LNCaP clone FGC (cell line): ENCODE measurements at places on chromosomes 12 and 14.
A peak's percentile ranks its signal among the peaks of the same experiment; 100 is the strongest.

DNA sequence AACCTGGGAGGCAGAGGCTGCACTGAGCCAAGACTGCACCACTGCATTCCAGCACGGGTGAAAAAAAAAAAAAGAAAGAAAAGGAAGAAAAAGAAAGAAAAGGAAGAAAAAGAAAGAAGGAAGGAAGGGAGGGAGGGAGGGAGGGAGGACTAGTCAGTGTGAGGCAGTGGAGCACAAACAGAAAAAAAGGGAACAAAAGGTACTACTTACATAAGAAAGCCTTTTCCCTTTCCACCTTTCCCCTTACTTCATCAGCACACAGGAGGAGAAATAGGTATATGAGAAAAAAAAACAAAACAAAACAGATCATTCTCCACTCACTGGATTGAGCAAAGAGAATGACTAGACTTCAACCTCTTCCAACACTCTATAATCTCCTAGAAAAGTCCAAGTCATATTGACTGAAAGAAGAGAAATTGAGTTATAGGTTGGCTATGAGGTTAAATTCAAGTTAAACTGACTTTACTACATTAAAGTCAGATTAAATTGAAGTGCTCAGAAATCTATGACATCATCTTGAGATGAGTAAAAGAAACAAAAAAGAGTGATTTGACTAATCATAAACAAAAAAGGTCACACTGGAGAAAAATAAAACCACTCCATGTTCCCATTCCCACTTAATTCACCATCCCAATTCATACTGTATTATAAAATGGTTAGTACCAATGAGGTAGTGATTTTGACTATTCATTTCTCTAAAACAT, 43.6 kb downstream of the NOVA1 start:
- DNase-seq = no peak

GRCh38 chr14:50232276-50232642, 881 bp upstream of the SOS2 start:
- DNase-seq = no peak

DNA sequence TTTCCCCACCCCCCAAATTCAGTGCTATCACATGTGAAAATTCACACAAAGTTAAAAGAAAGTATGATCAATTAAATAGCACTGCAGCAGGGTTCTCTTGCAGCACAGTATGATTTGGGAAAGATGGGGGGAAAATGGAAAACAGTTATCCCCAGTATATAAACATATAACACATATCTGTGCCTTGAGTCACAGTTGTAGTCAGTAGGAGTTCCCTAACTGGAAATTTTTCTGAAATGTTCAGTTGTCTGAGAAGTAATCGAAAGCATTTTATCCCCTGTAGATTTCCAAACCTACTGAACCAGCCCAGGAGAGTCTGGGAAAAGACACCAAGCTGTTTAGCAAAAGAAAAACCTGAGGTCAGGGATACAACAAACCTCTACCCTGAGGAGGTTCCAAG, 47.0 kb downstream of the C12orf50 start:
- no peak for DNase-seq

- no peak for DNase-seq
Measured at GRCh38 chr14:90452366-90452765, 55.5 kb downstream of the CALM1 start.

- DNase-seq = no peak
Measured at GRCh38 chr12:76024942-76025600, 6.5 kb downstream of the PHLDA1 start.

DNA sequence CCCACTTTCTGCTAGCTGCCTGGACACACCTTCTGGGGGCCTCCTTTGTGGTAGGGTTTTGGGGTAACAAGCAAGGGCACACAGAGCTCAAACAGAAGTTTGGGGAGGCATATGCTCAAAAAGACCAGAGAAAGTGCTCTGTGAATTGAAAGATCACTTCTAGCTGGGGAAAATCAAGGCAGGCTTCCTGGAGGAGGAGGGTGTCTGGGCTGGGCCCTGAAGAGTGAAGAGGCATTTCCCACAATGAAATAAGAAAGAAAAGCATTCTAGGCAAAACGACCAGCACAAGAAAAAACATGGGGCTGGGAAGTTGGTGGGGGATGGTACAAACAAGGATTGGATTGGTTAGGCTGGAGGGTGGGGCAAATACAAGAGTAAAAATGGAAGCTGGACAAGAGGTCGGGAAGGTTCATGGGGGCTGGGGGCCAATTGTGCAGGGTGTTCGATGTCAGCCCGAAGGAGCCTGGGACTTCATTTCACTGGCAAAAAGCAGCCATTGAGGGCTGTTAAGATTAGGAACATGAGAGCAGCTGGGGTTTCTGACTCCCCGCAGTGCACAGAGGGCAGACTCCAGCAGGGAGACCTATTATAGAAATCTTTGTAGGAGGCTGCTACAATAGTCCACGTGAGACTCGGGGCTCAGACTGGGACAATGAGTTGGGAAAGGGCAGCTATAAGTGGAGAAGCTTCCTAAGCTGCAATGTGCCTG, 51.5 kb upstream of the CMKLR1 start:
- DNase-seq = no peak

DNA sequence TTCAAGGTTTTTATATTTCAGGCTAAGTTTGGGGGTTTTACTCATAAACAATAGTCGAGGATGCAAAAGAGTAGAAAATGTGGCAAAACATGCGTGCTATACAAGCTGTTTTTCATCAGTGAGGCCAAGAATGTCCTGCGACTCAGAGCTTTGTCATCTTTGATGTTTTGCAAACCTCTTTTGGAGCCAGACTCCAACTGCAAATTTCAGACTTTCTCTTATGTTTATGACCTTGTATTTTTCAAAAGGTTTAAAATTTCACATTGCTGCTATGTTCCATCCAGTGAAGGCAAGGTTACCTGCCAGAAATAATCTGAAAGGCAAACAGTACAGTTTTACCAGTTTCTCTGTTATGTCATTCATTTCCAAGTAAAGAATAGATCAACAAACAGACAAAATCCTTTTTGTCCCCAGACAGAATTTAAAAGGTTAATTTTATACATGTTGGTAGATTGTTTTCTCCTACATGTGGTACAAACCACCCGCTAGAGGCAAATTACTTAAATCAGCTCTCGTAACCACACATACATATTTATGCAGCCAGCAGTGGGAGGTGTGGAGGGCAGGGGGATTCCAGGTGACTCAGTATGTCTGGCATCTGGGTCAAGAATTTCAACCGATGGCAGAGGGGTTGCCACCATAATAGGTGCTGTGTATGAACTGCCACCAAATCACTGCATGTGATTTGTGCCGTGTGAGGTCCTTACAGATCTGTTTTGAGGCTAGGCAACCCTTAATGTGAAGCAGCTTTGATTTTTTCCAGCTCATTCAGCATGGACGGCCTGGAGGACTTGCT, 119.8 kb upstream of the CPM start:
- no peak for DNase-seq

DNA sequence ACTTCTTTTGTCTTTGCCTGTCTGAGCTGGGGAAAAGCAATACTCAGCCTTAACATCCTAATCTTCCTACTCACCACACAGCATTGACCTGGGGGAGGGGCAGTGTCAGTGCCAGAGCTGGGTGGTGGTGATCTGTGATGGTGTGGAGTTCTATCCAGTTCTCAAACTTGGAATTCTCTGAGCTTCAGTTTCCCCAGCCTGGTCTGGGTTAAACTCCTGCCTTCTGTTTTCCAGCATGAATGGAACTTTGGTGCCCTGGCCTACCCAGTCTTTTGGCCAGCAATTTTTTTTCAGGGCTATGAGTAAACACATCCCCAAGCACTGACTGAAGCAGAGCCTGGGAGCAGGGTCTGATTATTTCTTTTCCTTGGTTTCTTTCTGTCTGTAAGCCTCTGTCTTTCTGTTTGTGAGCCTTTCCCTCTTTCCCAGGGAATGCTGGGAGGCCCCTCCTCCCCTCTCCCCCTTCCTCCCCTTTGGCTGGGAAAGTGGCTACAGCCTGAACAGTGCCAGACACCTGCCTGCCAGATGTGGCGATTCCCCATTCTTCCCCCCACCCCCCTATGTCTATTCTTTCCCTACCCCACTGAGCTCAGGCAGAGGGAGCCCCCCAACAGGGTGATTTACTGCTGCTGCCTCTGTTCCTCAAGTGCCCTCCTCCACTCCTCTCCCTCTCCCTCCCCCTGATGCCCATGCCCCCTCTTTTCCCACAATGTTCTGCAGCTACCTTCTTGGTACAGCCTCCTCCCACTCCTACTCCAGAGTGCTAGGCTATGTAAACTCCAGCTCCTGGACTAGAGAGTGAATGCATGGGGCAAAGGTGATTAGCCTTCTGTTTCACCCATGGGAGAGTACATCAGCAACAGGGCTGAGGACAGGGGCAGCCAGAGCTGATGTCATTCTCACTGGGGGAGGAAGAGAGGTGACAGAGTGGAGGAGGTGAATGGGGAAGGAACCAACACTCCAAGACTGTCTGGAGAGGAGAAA, 11.1 kb downstream of the GPR84 start:
- no peak for DNase-seq

- no peak for DNase-seq
Measured at GRCh38 chr14:24840204-24840893, 206.4 kb upstream of the GZMB start.

GRCh38 chr12:26360062-26360461, 164.7 kb downstream of the SSPN start:
- no peak for DNase-seq

GRCh38 chr12:91703491-91704283, 442.0 kb downstream of the BTG1 start:
- no peak for DNase-seq

GRCh38 chr14:104384776-104385071, 194.8 kb upstream of the C14orf180 start:
- DNase-seq = no peak

DNA sequence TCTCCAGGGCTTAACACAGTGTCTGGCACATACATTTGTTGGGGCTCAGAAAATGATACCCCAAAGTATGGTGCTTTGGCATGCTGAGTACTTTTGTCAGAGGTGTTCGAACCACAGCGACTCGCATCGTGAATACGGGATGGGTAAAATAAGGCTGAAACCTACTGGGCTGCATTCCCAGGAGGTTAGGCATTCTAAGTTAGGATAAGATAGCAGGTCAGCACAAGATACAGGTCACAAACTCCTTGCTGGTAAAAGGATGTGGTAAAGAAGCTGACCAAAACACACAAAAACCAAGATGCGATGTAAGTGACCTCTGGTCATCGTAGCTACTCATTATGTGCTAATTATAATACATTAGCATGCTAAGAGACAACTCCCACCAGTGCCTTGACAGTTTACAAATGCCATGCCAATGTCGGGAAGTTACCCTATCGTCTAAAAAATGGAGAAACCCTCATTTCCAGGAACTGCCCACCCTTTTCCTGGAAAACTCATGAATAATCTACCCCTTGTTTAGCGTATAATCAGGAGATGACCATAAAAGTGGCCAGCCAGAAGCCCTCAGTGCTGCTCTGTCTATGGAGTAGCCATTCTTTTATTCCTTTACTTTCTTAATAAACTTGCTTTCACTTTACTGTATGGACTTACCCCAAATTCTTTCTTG, 3.3 kb upstream of the AEBP2 start:
- no peak for DNase-seq

- DNase-seq = no peak
Measured at GRCh38 chr12:54452628-54453027, 20.8 kb downstream of the GTSF1 start.

DNA sequence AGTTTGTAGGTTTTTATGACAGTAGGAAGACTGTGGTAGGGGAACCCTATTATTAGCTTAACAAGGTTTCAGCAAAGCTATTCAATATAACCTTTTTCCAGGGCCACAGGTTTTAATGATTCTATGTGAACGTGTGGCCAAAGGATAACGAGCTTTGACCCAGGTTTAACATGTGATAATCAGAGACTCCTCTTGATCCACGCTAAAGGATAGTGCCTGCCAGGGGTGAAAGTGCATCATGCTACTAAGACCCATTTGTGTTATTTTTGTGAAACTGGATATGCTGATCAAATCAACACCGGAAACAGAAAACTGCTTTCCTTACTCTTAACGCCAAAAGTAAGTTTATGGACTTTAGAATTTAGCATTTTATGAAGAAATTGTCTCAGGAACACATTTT, 909 bp upstream of the TAOK3 start:
- DNase-seq = no peak

- no peak for DNase-seq
Measured at GRCh38 chr12:102959391-102959790, 1.9 kb downstream of the ASCL1 start.

DNA sequence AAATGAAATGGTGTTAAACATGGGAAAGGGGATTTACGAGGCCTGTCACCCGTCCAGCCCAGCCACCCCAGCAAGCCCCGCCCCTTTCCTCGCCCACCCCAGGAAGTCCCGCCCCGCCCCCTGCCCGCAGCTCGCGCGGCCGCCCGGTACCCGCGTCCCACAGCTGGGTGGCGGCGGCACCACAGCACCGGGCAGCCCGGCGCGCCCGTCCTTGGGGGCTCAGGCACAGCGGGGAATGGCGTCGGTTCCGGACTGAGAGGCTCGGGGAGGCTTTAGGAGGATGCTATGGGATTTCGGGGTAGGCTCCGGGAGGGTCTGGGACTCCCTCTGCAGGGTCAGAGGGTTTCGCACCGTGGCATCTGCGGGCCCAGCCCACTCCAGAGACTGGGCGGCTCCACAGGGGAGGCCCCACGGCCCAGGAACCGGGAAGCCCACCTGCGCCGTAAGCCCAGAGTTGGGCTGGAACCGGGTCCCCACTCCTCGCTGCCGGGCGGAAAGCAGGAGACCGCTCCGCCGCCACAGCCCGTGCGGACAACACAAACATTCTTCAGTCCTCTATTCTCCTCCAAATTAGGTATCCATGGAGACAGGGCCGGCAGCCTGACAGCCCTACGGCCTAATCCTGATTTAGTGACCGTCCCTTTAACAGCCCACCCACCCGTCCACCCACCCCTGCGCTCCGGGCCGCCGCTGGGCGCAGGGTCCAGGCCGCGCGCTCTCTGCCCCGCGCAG, 1.4 kb downstream of the FIGNL2 start:
- no peak for DNase-seq

DNA sequence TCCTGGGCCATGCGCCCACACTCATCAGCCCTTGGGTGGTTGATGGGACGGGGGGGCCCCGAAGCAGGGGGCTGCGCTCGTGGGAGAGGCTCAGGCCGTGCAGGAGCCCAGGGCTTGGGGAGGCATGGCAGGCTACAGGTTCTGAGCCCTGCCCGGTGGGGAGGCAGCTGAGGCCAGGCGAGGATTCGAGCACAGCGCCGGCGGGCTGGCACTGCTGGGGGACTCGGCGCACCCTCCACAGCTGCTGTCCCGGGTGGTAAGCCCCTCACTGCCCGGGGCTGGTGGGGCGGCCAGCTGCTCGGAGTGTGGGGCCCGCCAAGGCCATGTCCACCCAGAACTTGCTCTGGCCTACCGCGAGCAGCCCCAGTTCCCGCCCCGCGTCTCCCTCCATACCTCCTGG, 295.8 kb upstream of the SEL1L start:
- no peak for DNase-seq

- peak; percentile 19 for DNase-seq
Measured at GRCh38 chr12:95998611-95999286, 2.6 kb upstream of the HAL start.

- DNase-seq = peak; percentile 95
Measured at GRCh38 chr12:50725011-50725942, 38.6 kb upstream of the ATF1 start.

DNA sequence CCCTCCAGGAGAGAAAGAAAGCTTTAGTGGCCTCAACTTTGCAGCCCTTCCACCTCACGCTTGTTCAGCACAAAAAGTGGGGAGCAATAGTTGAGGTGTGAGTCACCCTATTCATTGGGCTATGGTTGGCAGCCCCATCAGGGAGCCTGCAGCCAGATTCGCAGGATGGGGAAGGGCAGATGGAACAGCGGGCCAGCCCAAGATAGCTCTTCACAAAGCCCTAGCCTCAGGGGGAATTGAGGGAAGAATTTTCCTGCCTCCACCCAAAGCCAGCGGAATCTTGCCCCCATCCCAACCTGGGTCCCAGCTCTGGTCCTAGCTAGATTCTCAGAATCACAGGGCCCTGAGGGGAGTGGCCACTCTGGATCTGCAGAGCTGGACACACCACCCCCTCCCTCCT, 3.6 kb upstream of the KRT5 start:
- no peak for DNase-seq
